ENCODE measurements at places on chromosomes 3 and 15.

GRCh38 chr3:4425055-4425454, 42.0 kb downstream of the SUMF1 start:
- no peak for DNase-seq

DNA sequence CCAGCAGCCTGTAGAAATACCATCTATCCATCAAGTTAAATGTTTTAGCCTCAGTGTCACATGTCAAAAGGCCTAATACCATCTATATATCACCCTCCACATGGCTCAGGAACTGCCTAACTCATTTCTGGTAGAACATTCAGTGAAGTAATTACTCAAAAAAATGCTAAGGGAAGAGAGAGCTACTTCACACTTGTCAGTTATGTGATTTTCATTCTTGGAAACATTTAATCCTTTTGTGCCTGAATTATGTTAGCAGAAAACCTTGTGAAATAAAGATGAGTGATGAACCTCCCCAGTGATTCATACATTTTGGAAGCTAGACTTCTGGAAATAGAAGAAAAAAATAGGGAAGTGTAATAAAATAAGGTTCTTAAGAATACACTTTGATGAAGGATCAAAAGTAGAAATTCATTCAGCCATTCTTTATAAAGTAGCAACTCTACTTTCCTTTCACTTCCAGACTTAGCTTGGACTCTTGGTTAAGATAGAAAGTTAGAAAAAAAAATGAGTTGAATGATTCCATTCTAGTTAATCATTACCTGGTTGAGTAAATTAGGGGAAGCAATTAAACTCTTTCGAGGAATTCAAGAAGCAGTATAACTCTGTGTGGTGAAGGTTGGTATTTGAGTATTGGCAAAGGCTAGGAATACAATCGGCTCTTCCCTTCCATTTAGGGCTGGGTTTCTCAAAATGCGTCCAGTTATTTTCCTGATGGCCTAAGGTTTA, 3.6 kb downstream of the OTOL1 start:
- DNase-seq = no peak

- DNase-seq = no peak
Observed at GRCh38 chr15:58467121-58467721, 35.4 kb downstream of the LIPC start.

DNA sequence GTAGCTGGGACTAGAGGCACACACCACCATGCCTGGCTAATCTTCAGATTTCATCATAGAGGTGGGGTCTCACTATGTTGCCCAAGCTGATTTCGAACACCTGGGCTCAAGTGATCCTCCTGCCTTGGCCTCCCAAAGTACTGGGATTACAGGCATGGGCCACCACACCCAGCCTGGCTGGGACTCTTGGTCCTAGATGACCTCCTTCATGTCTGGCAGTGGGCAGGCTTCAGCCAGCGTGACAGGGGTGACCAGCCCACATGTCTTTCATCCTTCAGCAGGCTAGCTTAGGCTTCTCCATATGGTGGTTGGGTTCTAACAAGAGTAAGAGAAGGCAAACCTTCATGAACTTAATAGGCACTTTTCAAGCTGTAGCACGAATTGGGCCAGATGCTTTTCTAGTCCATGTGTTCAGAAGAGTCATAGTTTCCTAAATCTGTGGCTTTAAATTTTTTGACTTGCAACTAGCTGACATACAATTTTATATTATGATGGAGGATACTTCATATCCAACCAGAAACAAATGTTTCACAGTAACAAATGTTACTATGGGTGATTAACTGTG, 7.6 kb downstream of the GPD1L start:
- DNase-seq = no peak

DNA sequence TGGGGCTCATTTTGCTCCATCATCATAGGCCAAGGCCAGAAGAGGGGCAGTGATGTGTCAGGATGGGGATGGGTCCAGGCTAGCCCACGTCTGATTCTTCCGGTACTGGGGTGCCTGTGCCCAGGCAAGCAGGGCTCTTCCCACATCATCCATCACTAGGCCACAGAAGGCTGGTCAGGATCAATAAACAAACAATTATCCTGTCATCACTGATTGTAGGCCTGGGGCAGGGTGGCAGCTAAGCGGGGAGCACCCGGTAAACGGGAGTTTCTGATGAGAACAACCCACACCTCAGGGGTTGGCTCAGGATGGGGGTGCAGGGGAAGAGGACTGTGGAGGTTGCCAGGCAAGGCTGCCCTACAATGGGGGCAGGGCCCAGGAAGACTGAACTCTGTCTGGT, 18.1 kb upstream of the CACNA2D2 start:
- DNase-seq = no peak

DNA sequence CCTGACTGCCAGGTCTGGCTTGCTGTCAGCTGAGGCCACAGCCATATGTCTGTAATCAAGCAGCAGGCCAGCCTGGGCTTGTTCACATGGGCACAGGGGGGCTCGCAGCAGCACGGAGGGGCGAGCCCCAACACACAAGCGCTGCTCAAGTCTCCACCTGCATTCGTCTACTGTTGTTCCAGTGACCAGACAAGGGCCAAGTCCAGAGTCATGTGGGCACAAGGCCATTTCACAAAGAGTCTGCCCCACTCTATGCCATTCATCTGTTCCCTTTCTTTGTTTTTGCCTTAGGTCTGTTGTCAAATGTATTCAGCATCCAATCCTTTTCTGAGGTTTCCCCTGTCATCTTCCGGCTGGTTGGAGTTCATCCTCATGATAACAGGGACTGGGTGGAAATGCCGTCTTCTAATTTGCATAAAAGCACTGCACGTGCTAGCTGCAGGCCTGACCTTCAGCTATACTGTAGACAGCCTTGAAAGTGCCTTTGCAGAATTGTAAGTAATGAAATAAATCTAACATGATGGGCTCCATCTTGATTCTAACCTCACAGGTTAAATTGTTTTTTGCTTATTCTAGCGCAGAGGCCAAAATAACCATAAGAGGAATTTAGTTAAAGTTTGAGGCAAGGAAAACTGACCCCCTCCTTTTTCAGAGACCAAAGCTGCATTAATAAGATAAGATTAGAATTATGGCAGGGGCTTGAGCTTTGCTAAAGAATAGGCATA, 28.6 kb upstream of the KBTBD12 start:
- no peak for DNase-seq

GRCh38 chr3:31105438-31106077, 211.1 kb upstream of the GADL1 start:
- DNase-seq = peak; percentile 93

GRCh38 chr15:30921106-30921505, 17.4 kb downstream of the FAN1 start:
- no peak for DNase-seq

GRCh38 chr3:147427746-147428145, 18.6 kb downstream of the ZIC1 start:
- DNase-seq = no peak
